ENCODE measurements at places on chromosomes 11 and 22. TPM values are rescaled to one million over a fixed set of nuclear protein-coding genes. Genes with fewer than 3 reads are reported as not detected.

DNA sequence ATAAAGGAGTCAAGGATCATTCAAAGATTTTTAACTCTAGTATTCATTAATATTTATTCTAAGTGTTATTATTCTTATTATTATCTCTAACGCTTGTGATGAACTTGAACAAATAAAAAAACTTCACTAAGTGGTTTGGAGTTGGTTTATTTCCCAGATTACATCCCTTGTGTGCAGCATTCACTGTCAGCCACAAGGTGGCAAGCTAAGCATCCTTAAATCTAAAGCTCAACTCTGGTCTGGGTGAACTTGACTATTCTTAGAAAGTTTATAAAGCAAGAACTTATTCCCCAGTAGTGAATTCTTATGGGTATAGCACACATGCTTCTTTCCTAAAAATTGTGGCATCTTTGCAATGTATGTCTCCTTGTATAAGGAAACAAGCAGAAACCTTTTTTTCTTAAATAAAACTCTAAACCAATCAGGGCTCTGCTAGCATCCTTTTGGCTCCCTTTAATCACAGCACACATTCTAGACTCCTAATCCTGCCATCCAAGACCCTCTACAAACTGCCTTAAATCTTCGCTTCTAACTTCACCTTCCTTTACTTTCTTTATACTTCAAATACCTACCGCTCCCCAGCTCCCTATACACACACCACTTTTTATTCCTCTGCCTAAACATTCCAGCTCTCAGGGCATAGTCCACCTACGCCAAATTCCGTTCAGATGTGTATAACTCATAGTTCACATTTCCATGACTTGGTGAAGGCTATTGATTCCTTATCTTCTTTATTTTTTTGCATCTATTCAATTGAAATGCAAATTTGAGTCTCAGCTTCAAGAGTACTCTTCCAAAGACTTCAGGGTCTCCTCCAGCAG, 1068.8 kb downstream of the DLG2 start:
- peak; percentile 35 for DNase-seq

DNA sequence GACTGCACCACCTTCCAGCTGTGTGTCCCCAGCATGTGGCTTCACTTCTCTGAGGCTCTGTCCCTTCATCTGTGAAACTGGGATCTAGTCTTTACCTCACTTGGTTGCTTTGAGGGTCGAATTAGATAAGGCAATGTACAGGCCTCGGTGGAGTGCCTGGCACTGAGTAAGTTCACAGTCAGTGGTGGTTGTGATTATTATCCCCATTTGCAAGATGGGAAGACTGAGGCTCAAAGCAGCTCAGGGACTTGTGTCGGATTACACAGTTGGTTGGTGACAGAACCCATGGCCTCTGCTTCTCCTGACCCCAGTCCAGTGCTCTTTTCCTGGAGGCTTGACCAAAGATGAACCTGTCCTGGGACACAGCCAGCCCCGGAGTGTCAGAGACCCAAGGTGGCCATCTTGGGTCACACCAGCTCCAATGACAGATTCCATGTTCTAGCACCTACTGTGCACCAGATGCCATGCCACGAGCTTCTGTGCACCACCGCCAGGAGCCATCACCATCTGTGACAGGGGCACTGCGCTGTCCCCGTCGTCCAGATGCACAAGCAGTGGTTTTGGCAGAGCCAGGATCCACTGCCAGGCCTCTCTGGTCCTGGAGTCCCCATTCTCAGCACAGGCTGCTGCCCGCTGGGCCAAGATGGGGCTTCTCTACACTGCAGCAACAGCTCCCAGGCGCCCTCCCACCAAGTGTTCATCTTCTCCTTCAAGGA, 60.5 kb downstream of the IGLL1 start:
- DNase-seq, result no peak

SPCS2 gene
- polyA plus RNA-seq, result 194 TPM

DNA sequence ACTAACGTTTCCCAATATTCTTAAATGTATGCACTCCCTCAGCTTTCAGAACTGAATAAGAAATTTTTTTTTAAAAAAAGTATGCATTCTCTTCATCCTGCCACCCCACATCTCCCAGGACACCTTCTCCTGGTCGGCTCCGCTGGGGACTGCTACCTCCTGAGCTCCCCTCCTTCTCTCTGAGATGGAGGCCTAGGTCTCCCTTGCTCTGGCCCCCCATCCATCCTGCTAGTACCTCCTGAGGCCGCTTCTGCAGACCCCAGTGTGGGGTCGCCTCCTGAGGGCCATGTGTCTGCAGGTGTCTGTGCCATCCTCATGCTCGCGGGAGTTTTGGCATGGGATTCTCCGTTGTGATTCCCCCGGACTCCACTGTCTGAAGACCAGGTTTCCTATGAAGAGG, 27.8 kb downstream of the FAM118A start:
- no peak for DNase-seq

GRCh38 chr11:2689651-2690575, 9.9 kb downstream of the KCNQ1OT1 start:
- no peak for DNase-seq

TRIM48 gene
- polyA plus RNA-seq, result not detected

GRCh38 chr22:36549033-36549432, 20.1 kb upstream of the EIF3D start:
- no peak for DNase-seq

- no peak for DNase-seq
Measured at GRCh38 chr11:128625326-128625725, 38.0 kb upstream of the ETS1 start.

- no peak for DNase-seq
Measured at GRCh38 chr11:117901601-117902000, 25.1 kb upstream of the FXYD6 start.

GRCh38 chr11:70201882-70202861, 924 bp upstream of the FADD start:
- no peak for DNase-seq

DNA sequence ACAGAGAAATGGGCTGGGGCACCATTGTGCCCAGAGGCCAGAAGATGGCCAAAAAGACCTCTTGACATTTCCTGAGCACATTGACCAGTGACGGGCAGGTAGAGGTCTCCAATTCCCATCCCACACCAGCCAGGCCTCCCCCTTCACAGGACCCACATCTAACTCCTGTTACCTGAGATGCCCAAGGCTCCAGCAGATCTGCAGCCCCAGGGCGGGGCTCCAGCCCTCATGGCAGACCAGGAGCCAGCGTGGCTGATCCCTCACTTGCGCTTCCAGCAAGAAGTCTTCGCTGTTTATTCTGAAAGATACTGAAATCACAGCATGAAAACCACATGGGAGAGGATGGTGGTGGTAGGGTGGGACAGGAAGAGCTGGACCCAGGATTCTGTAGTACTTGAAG, 9.0 kb downstream of the TMPRSS5 start:
- DNase-seq, result no peak

DNA sequence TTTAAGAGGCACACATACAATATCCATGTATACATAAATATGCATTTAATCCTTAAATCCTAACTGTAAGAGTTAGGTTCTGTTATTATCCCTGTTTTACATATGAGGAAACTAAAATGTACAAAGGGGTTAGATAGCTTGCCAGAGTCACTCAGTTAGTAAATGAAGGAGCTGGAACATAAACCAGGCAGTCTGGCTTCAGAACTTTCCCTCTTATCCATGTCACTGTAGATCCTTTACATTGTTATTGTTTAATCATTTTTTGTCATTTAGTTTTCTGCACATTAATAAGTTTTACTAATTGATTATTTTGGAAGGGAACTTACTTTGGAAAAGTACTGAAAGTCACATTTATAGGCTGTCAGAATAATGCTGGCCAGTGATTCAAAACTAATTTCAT, 282.4 kb downstream of the TMEM135 start:
- no peak for DNase-seq

- no peak for DNase-seq
Measured at GRCh38 chr11:77559686-77560401, 29.9 kb upstream of the AQP11 start.

- DNase-seq, result no peak
Measured at GRCh38 chr11:87263264-87263838, 225.6 kb downstream of the TMEM135 start.

FAM227A gene
- 6.4 TPM for polyA plus RNA-seq

Data from left renal pelvis (tissue), 4 donors.